ENCODE measurements at places on chromosomes 11 and 22. TPM values are rescaled to one million over a fixed set of nuclear protein-coding genes. Genes with fewer than 3 reads are reported as not detected.

GRCh38 chr22:21009638-21010425, 5.1 kb upstream of the P2RX6 start:
- H3K27me3 ChIP-seq, result no peaks in the 10 kb centered on the region
- H3K4me1 ChIP-seq, result peaks cover 11% of the 10 kb centered on the region
- H3K36me3 ChIP-seq, result no peaks in the 10 kb centered on the region
- peak; percentile 58 for DNase-seq

DNA sequence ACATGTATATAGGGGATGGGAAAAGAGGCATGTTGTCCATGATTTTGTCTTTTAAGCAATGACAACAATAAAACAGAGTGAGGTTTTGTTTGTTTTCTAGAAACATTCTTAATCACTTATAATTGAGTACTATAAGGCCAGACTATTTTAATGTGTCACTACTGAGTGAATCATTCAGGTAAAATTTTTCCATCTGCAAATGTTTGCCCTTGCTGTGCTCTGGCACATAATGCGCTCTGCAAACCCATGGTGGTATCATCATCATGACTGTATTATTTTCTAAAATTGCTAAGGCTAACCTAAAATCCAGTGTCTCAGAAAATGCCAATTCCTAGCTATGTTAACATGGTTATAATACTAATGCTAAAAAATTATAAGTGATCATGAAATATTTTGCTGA, 261.2 kb downstream of the CADM1 start:
- no peak overlapping the region for H3K4me3 ChIP-seq
- H3K27me3 ChIP-seq, result peaks cover 31% of the 10 kb centered on the region

GRCh38 chr11:34481307-34481706, 32.3 kb downstream of the ELF5 start:
- H3K4me1 ChIP-seq, result no peaks in the 10 kb centered on the region
- no peak for DNase-seq
- H3K4me3 ChIP-seq, result no peak overlapping the region

- H3K4me1 ChIP-seq, result no peaks in the 10 kb centered on the region
- H3K27ac ChIP-seq, result no peak overlapping the region
- H3K27me3 ChIP-seq, result peaks cover 16% of the 10 kb centered on the region
- no peak overlapping the region for H3K4me3 ChIP-seq
- no peak for DNase-seq
Observed at GRCh38 chr11:33488971-33489370, 211.7 kb downstream of the C11orf91 start.

DNA sequence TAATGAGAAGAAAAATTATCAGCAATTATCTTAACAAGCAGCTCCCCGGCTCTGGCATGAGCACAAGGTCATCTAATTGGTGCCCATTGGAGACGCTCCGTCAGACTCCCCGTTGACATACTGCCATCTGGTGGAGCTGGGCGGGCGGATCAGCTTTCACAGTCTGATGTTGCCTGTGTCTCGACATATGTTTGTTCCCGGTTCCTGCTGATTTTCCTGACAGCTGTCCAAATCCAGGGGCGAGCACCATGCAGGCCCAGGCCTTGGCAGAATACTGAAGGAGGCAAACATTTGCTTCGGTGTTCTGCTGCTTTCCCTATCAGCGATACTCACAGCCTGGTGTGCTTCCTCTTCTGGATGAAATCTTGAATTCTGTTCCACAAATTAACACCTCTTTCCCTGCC, 43.8 kb upstream of the BARX2 start:
- H3K27me3 ChIP-seq, result no peaks in the 10 kb centered on the region
- H3K4me3 ChIP-seq, result no peak overlapping the region
- DNase-seq, result peak; percentile 70
- no peaks in the 10 kb centered on the region for H3K36me3 ChIP-seq

DNA sequence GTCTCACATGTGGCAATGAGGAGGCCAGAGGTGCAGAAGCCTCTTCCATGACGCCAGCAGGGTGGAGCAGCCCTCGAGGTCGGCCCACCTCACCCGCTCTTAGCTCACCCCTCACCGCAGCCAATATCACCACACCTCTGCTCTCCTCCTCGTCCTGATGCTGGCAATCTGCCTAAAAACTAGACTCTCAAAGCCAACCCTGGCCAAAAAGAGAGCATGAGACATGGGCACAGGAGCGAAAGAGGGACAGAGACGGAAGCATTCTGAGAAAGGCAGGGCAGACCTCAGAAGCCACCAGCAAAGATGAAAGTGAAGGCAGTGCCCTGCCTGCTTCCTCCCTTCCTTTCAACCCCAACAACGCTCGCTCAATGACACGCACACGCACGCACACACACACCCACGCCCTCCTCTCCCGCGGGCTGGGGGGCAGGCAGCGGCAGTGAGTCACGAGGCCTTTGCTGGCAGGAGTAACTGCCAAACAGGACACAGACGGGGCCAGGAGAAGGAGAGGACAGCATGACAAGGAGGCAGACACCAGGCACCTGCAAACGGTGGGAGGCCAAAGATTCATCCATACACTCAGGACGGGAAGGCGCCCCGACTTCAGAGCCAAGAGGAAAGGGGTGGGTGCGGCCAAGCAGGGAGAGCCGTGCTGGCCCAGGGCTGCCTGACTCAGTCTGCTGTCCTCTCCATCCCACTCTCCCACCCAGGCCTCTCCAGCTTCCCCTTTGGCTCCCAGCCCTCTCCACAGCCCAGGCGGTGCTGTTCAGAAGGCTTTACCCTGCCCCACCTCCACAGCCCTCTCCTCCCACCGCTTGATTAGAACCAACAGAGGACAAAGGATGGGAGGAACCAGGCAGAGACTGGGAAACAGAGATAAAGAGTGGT, 11.4 kb downstream of the IGSF9B start:
- H3K27me3 ChIP-seq, result no peaks in the 10 kb centered on the region
- H3K36me3 ChIP-seq, result peaks cover 21% of the 10 kb centered on the region
- H3K27ac ChIP-seq, result peak overlapping the region; percentile 96
- DNase-seq, result peak; percentile 92
- peaks cover 70% of the 10 kb centered on the region for H3K4me1 ChIP-seq

- no peak for DNase-seq
- H3K27me3 ChIP-seq, result peaks cover 42% of the 10 kb centered on the region
- H3K27ac ChIP-seq, result no peak overlapping the region
Observed at GRCh38 chr11:18853086-18853720, 61.6 kb upstream of the PTPN5 start.

DNA sequence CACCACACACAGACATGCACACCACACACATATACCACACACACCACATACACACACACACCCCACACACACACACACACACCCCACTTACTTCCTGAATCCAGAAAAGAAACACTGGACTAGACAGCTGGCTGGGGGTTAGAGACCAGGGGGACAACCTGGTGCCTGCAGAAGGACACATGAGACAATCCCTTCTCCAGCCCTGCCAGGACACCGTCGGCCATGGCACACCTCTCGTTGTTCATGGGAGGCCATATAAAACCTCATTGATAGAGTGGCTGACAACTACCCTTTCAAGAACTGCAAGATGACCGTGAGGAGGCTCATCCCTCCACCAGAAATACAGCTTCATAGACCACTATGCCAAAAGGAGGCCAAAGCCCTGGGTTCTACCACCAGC, 54.3 kb downstream of the IGSF9B start:
- peaks cover 8% of the 10 kb centered on the region for H3K4me1 ChIP-seq
- no peaks in the 10 kb centered on the region for H3K27me3 ChIP-seq
- DNase-seq, result no peak
- H3K36me3 ChIP-seq, result peaks cover 7% of the 10 kb centered on the region
- no peak overlapping the region for H3K27ac ChIP-seq

GRCh38 chr11:31844351-31844750, 33.2 kb upstream of the PAX6 start:
- DNase-seq, result no peak
- no peaks in the 10 kb centered on the region for H3K36me3 ChIP-seq
- no peak overlapping the region for H3K4me3 ChIP-seq
- no peak overlapping the region for H3K27ac ChIP-seq
- H3K27me3 ChIP-seq, result peaks cover 43% of the 10 kb centered on the region

DNA sequence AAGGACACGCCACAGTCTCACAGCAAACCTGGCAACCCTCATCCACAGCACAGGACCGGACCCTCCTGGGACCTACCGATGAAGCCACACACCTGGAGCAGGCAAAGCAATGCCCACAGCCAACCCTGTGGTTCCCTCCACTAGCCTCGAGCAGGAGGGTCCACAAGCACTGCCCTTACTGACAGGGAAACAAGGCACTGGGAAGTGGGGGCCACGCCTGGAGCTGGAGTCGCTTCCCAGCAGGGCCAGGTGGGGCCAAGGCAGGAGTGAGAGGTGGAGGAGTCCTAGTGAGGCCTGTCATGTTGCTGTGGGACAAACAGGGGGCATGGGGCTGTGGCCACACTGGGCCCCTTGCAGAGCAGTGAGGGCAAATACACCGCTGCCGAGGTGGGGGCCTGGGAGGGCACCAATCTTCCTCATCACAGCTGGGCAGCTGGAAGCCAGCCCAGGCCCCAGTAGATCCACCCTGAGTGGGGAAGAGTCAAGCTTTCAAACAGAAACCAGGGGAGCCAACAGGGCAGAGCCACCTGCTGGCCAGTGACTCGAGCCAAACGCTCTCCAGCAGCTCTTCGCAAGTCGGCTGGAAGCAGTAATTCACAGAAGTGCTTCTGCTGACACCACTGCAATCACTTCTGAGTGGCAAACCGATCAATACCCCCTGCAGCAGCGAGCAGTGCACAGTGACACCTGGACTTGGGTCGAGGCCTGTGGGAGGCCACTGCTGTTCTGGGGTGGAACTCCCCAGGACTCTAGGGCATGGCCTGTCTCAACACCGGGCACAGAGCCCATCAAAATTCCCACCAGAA, 13.7 kb downstream of the SULT4A1 start:
- no peak overlapping the region for H3K4me3 ChIP-seq
- H3K27ac ChIP-seq, result no peak overlapping the region
- no peaks in the 10 kb centered on the region for H3K4me1 ChIP-seq
- H3K27me3 ChIP-seq, result peaks cover 3% of the 10 kb centered on the region

- H3K27me3 ChIP-seq, result no peaks in the 10 kb centered on the region
- H3K27ac ChIP-seq, result no peak overlapping the region
- DNase-seq, result no peak
- H3K4me3 ChIP-seq, result no peak overlapping the region
- no peaks in the 10 kb centered on the region for H3K4me1 ChIP-seq
Observed at GRCh38 chr11:24716403-24716802, 219.6 kb downstream of the LUZP2 start.

DNA sequence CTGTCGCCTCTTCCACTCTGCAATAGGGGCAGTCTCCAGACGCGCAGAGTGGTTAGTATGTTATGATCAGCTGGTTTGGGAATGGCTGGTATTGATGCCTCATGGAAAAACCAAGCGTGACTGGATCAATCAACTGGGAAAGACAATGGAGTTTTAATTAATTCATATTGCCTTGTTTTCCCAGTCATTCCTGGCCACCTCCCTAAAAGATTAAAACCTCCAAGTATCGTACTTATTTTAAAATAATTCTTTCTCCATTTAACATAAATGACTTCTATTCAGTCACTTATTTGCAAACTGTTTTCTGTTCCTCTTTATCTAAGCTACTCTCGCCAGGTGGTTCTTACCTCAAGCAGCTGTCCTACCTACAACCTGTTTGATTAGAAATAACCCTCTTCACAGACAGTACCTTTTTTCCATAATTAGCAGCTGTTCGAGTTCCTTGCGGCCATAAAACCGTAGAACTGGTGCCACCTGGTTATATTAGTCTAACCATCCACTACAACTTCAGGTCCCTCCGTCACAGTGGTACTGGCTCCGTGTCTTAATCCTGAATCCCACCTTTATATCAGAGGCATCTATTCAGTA, 898 bp downstream of the ZNF215 start:
- peaks cover 48% of the 10 kb centered on the region for H3K27me3 ChIP-seq
- H3K27ac ChIP-seq, result no peak overlapping the region
- H3K36me3 ChIP-seq, result no peaks in the 10 kb centered on the region
- DNase-seq, result no peak
- peak overlapping the region; percentile 77 for H3K4me3 ChIP-seq
- H3K4me1 ChIP-seq, result peaks cover 11% of the 10 kb centered on the region

DNA sequence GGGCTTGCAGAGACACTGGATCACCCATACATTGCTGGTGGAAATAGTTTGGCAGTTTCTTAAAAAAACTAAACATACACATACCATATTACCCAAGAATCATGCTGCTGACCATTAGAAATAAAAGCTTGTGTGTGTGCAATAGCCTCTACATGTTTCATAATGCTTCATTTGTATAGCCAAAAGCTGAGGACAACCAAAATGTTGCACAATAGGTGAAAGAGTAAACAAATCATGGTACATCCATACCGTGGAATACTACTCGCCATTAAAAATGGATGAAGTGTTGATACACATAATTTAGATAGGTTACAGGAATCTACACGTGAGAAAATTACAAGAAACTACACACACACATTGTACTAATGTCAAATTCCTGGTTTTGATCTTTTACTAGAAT, 6.5 kb downstream of the KBTBD3 start:
- H3K4me3 ChIP-seq, result no peak overlapping the region
- H3K27me3 ChIP-seq, result no peaks in the 10 kb centered on the region
- peaks cover 1% of the 10 kb centered on the region for H3K4me1 ChIP-seq
- peaks cover 17% of the 10 kb centered on the region for H3K36me3 ChIP-seq

DNA sequence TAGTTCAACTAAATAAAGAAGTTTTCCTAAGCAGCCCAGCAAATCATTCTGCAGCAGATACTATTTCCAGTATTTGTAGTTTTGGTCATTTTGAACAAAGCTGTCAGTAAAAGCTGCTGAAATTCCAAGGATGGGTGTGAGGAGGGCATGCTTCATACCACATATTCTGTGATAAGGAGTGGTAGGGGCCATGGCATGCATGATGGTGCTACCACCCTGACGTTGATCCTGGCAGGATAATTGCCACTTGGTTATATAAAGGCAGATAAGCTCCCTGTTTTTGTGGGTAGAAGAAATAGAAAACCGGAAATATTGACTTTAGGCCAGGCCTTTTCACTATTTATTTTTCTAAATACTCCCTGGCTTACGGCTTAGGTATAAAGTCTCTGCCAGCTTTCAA, 33.1 kb upstream of the L3MBTL2 start:
- no peaks in the 10 kb centered on the region for H3K27me3 ChIP-seq
- peaks cover 6% of the 10 kb centered on the region for H3K4me1 ChIP-seq
- no peak overlapping the region for H3K27ac ChIP-seq
- no peak overlapping the region for H3K4me3 ChIP-seq

GRCh38 chr11:109490953-109491635, 69.1 kb downstream of the C11orf87 start:
- H3K27me3 ChIP-seq, result no peaks in the 10 kb centered on the region
- H3K27ac ChIP-seq, result no peak overlapping the region
- DNase-seq, result no peak
- no peaks in the 10 kb centered on the region for H3K4me1 ChIP-seq
- H3K4me3 ChIP-seq, result no peak overlapping the region

DNA sequence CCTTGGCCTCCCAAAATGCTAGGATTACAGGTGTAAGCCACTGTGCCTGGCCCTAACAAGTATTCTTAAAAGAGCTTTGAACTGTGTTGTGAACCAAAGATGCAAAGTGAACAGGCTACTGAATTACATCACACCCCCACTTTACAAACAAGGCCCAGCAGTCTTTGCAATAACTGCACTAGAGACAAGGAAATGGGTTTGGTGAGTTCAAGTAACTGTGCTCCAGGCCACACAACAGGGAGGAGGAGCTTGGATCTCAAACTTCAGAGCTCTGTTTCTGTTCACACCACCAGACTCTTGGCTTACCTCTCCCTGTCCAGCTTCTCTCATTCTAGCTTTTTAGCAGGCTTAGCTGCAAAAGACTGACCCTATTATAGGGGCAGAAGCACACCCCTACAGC, 30.4 kb upstream of the RASL10A start:
- H3K4me3 ChIP-seq, result no peak overlapping the region
- peaks cover 31% of the 10 kb centered on the region for H3K36me3 ChIP-seq
- DNase-seq, result no peak
- H3K27ac ChIP-seq, result no peak overlapping the region

The KCNC1 gene
- total RNA-seq, result not detected

Measured in activated CD8-positive, alpha-beta memory T cell treated with anti-CD3 and anti-CD28 coated beads, Interleukin-2, amount 10 ng/mL, durations not matched to agents 7 days and 5 days (primary cell).